Natural killer cell treated with Interleukin-12 subunit alpha and Interleukin-12 subunit beta and Interleukin-15 and Interleukin-18, amount 100 ng/mL, for 72 hours (primary cell): ENCODE measurements at places on chromosomes 12 and 14. TPM values are rescaled to one million over a fixed set of nuclear protein-coding genes. Genes with fewer than 3 reads are reported as not detected.

DNA sequence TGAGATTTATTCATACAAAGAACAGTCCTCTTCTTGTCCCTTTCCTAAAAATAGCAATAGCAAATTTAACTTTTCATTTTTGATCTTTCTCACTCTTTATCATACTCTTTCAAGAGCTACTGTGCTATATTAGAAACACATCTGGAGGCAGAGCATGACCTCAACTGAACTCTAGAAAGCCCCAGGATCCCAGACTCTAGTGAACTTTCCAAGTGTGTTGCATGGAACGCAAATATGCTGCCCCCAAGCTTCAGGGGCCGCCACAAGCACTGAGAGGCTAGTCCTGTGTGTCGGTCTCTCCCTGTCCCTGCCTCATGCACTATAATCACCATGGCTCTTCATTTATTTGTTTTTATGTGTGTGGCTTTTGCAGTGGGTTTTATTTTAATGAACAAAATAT lies 38.7 kb upstream of the ZNF641 start:
- DNase-seq = no peak

GRCh38 chr14:24060984-24061913 lies 9.4 kb downstream of the CARMIL3 start:
- no peak for DNase-seq

- no peak for DNase-seq
Observed at GRCh38 chr14:50714450-50715073, 46.5 kb upstream of the SAV1 start.

EPYC gene
- total RNA-seq = not detected
